Esophagus mucosa (tissue), 1 donor: ENCODE measurements at places on chromosomes 1 and 21. TPM values are rescaled to one million over a fixed set of nuclear protein-coding genes. Genes with fewer than 3 reads are reported as not detected.

The WDR26 gene
- 52.9 TPM for total RNA-seq

The COL16A1 gene
- total RNA-seq, result 11.8 TPM

The TMPRSS3 gene
- 0.32 TPM for total RNA-seq

The WDR64 gene
- not detected for total RNA-seq

The CLDN19 gene
- not detected for total RNA-seq

The MIGA1 gene
- total RNA-seq, result 6.9 TPM

The HOOK1 gene
- 31.4 TPM for total RNA-seq

The TCHHL1 gene
- total RNA-seq, result not detected

The NCSTN gene
- 60.1 TPM for total RNA-seq

The NKAIN1 gene
- 0.92 TPM for total RNA-seq

The UBR4 gene
- 87.3 TPM for total RNA-seq

The C1orf167 gene
- total RNA-seq, result 0.84 TPM

The GUCA2B gene
- total RNA-seq, result not detected

The COL9A2 gene
- 0.64 TPM for total RNA-seq

The HSPB7 gene
- 1.6 TPM for total RNA-seq

The CELA3A gene
- not detected for total RNA-seq

The CD247 gene
- 0.80 TPM for total RNA-seq

The PTPRC gene
- total RNA-seq, result 3.5 TPM

The HES5 gene
- 1.3 TPM for total RNA-seq

The GSTM5 gene
- 0.36 TPM for total RNA-seq

The GNAT2 gene
- not detected for total RNA-seq

The SLC1A7 gene
- not detected for total RNA-seq

The MAN1C1 gene
- 2.6 TPM for total RNA-seq

The TRMT13 gene
- total RNA-seq, result 9.4 TPM

The CA6 gene
- not detected for total RNA-seq

The PALMD gene
- 17.7 TPM for total RNA-seq

The IQGAP3 gene
- 11.8 TPM for total RNA-seq

The BARHL2 gene
- total RNA-seq, result not detected

The TBX15 gene
- not detected for total RNA-seq

The FAM151A gene
- total RNA-seq, result not detected

The ERMAP gene
- 10.6 TPM for total RNA-seq
